GM23248 (cell line): ENCODE measurements at places on chromosomes 7 and 10. TPM values are rescaled to one million over a fixed set of nuclear protein-coding genes. Genes with fewer than 3 reads are reported as not detected.

The PON3 gene
- polyA plus RNA-seq = 0.22 TPM in 1 of 2 replicates, not detected in the other

The CPEB3 gene
- 0.60 TPM in 2 replicates for polyA plus RNA-seq

The LRIT1 gene
- not detected in 2 replicates for polyA plus RNA-seq

The HK1 gene
- polyA plus RNA-seq = 134 and 137 TPM in 2 replicates

The NODAL gene
- not detected in 2 replicates for polyA plus RNA-seq

The PRKG1 gene
- 9.4 and 10.7 TPM in 2 replicates for polyA plus RNA-seq

DNA sequence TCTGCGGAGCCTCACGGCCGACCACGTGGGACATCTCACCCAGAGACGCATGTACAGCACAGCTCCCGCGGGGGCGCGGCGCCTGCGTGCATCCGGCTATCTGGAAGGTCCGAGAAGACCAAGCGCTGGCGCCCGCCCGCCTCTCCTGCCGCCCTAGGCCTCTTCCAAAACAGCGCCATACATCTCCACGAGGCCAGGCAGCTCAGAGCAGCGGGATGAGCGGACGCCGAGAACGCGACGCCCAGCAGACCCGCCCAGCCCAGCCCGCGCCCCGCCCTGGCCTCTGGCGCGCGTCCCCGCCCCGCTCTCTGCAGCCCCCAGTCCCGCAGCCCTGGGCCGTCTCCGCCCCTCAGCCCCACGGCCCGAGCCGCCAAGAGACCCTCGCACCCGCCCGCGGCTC is 20.3 kb upstream of the LANCL2 start:
- H3K36me3 ChIP-seq = no peaks in the 10 kb centered on the region
- no peak overlapping the region for H3K27ac ChIP-seq
- H3K4me3 ChIP-seq = no peak overlapping the region

GRCh38 chr10:17237915-17238444 is 9.9 kb downstream of the VIM start:
- DNase-seq = peak; percentile 73
- no peaks in the 10 kb centered on the region for H3K27me3 ChIP-seq
- H3K27ac ChIP-seq = peak overlapping the region; percentile 100

GRCh38 chr7:27064159-27064558 is 31.6 kb downstream of the HOXA1 start:
- peaks cover 23% of the 10 kb centered on the region for H3K4me1 ChIP-seq
- DNase-seq = peak; percentile 47
- peak overlapping the region; percentile 24; the same call in 1 of the 2 replicates for H3K27ac ChIP-seq
- no peaks in the 10 kb centered on the region for H3K27me3 ChIP-seq
- H3K4me3 ChIP-seq = no peak overlapping the region
- no peaks in the 10 kb centered on the region for H3K36me3 ChIP-seq

DNA sequence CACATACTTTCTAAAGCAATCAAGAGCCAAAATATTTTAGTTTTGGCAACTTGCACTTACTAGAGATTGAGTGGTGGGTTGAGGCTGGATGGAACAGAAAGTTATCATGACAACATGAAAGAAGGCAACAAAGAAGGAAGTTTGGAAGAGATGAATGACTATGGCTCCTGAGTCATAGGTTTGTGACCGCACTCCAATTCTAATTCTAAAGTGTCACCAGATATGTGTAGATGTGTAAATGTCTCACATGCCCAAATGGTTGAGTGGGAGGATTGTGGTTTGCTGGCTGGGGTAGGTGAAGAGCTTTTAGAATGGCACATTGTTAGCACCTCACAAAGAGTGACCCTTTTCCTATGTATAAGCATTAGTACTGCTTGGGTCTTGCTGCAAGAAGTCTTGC is 20.2 kb downstream of the TAS2R16 start:
- H3K4me1 ChIP-seq = no peaks in the 10 kb centered on the region
- DNase-seq = peak; percentile 0
- no peak overlapping the region for H3K27ac ChIP-seq
- no peak overlapping the region for H3K4me3 ChIP-seq

GRCh38 chr10:102554531-102554930 is 50.8 kb downstream of the SUFU start:
- H3K4me3 ChIP-seq = no peak overlapping the region
- DNase-seq = no peak
- H3K27ac ChIP-seq = no peak overlapping the region

GRCh38 chr10:70763567-70763966 is 21.6 kb downstream of the TBATA start:
- no peak overlapping the region for H3K27ac ChIP-seq
- peaks cover 4% of the 10 kb centered on the region; the same call in 1 of the 2 replicates for H3K4me1 ChIP-seq
- 0 out of 2 replicates have a peak, but pooled peaks cover 6% of the 10 kb centered on the region for H3K27me3 ChIP-seq

- no peaks in the 10 kb centered on the region for H3K27me3 ChIP-seq
- no peaks in the 10 kb centered on the region for H3K4me1 ChIP-seq
- no peak overlapping the region for H3K4me3 ChIP-seq
- no peak for DNase-seq
- no peaks in the 10 kb centered on the region for H3K36me3 ChIP-seq
Measured at GRCh38 chr7:11516328-11516727, 315.7 kb downstream of the THSD7A start.

DNA sequence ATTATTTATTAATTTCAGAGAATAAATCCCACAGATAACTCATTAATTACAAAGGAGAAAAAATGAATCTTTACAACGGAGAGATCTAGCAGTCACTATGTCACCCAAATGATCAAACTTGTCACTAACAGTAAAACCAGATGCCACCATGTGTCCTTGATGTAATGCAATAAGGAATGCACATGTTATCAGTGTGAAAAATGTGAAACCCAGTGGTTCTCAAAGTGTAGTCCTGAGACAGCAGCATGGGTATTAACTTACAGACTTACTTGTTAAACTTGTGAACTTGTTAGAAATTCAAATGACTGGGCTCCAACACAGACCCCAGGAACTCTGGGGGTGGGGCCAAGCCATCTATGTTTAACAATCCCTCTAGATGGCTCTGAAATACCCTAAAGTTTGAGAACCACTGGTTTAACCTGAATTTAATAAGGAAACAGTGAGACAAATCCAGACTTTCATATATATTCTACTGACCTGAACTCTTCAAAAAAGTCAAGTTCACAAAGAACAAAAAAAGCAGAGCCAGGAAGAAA is 77.4 kb downstream of the RNLS start:
- no peaks in the 10 kb centered on the region for H3K27me3 ChIP-seq
- no peak for DNase-seq
- H3K36me3 ChIP-seq = no peaks in the 10 kb centered on the region
- no peak overlapping the region for H3K4me3 ChIP-seq
- no peaks in the 10 kb centered on the region for H3K4me1 ChIP-seq

DNA sequence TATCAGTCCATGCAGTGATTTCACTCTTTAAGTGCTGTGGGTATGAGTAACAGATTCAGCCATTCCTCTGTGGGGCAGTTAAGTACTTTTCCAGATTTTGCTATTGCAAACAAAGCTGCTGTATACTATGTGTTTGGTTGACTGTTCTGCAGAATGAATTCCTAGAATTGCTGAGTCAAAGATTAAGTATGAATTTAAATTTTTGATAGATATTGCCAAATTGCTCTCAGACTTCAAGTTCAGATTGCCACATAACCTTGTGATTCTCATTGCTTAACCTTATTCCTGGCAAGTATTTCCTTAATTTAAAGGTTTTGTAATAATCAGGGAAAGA is 21.6 kb upstream of the SAR1A start:
- no peaks in the 10 kb centered on the region for H3K36me3 ChIP-seq
- H3K4me3 ChIP-seq = peak overlapping the region; percentile 28
- H3K27me3 ChIP-seq = no peaks in the 10 kb centered on the region
- H3K27ac ChIP-seq = peak overlapping the region; percentile 95

DNA sequence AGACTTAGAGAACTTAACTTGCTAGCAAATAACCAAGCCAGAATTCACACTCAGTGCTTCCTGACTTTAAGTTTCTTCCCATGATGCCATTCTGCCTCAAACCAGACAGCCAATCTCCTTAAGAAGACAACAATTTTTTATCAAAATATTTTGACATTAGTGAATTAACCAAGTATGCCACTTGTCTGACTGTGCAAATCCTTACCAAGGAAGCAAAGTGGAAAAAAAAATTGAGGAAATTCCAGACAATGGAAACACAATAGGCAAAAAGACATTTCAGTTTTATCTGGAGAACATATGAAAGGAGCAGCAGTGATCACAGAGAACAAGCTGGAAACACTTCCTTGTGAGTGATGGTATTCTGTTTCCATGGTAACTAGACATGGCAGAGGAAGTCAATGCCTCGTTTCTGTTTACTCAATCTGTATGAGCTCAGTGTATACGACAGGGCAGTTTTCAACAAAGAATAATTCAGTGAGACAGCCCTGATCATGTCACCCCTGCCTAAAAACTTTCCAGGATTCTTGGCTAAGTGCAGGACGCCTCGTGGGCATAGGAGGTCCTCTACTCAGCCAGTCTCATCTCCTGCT is 114.2 kb downstream of the DYNC1I1 start:
- peak; percentile 22 for DNase-seq
- no peaks in the 10 kb centered on the region for H3K36me3 ChIP-seq
- no peak overlapping the region for H3K27ac ChIP-seq
- H3K27me3 ChIP-seq = no peaks in the 10 kb centered on the region

DNA sequence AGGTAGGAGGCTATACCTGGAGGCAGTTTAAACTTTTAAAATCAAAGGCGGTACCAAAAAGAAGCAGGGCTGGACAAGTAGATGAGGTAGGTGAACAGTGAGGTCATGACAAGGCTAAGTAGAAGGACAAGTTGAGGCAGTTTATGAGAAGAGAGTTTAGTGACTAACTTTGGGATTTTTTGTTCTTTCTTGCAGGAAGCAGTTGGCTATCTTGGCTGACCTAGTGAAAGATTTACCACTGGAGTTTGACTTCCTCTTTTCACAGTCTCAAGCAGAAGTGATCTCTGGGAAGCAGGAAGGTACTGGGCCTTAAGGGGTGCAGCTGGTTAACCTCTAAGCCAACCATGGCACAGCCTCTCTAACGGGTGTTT is 26.3 kb downstream of the ENTPD7 start:
- no peak overlapping the region for H3K4me3 ChIP-seq
- peaks cover 59% of the 10 kb centered on the region for H3K36me3 ChIP-seq
- no peaks in the 10 kb centered on the region for H3K27me3 ChIP-seq

GRCh38 chr7:71339924-71340323 is 208.0 kb downstream of the GALNT17 start:
- H3K4me3 ChIP-seq = no peak overlapping the region
- H3K27ac ChIP-seq = no peak overlapping the region
- H3K27me3 ChIP-seq = no peaks in the 10 kb centered on the region
- no peaks in the 10 kb centered on the region for H3K4me1 ChIP-seq
- DNase-seq = no peak
- no peaks in the 10 kb centered on the region for H3K36me3 ChIP-seq

DNA sequence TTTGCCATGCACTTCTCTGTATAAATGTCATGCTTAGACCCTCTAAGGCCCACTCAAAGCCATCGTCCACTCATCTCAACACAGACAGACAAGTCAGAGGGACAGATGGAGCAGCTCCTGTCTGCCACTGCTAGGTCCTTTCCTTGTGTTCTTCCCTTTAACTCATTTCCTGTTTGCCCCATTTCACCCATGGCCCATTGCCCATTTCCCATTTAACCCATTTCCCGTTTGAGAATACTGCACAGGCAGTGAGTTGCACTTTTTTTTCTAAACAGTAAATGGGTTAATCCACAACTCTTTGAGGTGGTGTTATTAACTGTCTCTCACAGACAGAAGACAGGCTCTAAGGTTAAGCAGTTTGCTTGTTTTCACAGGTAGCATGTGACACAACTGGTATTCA is 179.3 kb downstream of the NPSR1 start:
- DNase-seq = no peak
- no peak overlapping the region for H3K4me3 ChIP-seq
- no peaks in the 10 kb centered on the region for H3K36me3 ChIP-seq
- no peaks in the 10 kb centered on the region for H3K4me1 ChIP-seq
- no peak overlapping the region for H3K27ac ChIP-seq
- H3K27me3 ChIP-seq = peaks cover 29% of the 10 kb centered on the region

- DNase-seq = no peak
- H3K4me1 ChIP-seq = no peaks in the 10 kb centered on the region
- no peak overlapping the region for H3K27ac ChIP-seq
- no peaks in the 10 kb centered on the region for H3K36me3 ChIP-seq
- no peak overlapping the region for H3K4me3 ChIP-seq
- peaks cover 6% of the 10 kb centered on the region; the same call in 1 of the 2 replicates for H3K27me3 ChIP-seq
Measured at GRCh38 chr10:113656896-113657295, 6.9 kb downstream of the NRAP start.

- H3K27me3 ChIP-seq = no peaks in the 10 kb centered on the region
- no peak overlapping the region for H3K27ac ChIP-seq
- H3K4me3 ChIP-seq = no peak overlapping the region
- no peaks in the 10 kb centered on the region for H3K4me1 ChIP-seq
- no peak for DNase-seq
Measured at GRCh38 chr7:34558022-34558421, 100.0 kb upstream of the NPSR1 start.

GRCh38 chr7:70237831-70238575 is 639.7 kb downstream of the AUTS2 start:
- H3K36me3 ChIP-seq = no peaks in the 10 kb centered on the region
- H3K4me1 ChIP-seq = no peaks in the 10 kb centered on the region
- H3K27ac ChIP-seq = no peak overlapping the region
- H3K4me3 ChIP-seq = no peak overlapping the region

DNA sequence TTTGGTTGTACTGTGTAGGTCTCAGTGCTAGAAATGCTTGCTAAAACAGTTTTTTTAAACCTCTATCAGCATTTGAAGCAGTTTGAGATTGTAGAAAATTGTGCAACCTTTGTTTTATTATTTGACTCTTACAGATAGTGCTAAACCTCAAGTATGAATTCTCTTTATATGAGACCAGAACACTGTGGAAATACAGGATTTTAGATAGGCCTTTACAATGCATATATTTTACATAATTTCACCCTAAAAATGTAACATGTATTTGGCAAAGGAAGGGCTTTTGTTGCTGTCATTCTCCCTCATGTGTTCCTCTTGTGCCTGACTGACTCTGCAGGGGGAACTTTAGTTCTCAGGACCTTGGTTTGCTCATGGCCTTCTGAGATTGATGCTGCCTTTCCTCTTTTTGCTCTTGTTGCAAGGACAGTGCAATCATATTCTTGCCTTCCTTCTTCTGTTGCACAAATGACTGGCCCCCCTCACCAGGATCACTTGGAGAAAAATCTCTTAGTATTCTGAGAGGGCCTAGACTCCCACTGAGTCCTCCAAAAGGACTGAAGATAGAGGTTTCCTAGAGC is 188.7 kb downstream of the PPP1R9A start:
- H3K36me3 ChIP-seq = no peaks in the 10 kb centered on the region
- no peak overlapping the region for H3K27ac ChIP-seq
- no peaks in the 10 kb centered on the region for H3K27me3 ChIP-seq
- no peak overlapping the region for H3K4me3 ChIP-seq
- DNase-seq = no peak
- H3K4me1 ChIP-seq = no peaks in the 10 kb centered on the region

DNA sequence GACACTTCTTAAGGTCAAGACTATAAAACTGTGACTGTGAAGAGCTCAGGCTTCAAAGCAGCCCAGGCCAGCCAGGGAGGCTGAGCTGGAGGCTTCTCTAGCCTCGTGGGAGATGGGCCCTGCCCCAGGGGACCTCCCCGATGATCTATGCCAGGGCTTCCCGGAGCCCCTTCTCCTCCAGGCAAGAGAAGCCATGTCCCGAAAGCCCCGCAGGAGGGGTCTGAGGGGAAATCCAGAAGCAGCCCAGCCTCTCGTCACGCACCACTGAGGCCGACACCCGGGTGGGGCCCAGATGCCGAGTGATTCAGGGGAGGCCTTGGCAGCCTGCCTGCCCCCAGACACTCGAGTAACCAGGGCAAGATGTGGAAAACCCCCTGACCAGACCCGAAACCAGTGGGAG is 63.7 kb downstream of the PROSER2 start:
- no peak overlapping the region for H3K27ac ChIP-seq
- DNase-seq = no peak
- H3K27me3 ChIP-seq = no peaks in the 10 kb centered on the region
- no peaks in the 10 kb centered on the region for H3K36me3 ChIP-seq
- H3K4me3 ChIP-seq = no peak overlapping the region
